ENCODE measurements at places on chromosomes 4 and X.
A peak's percentile ranks its signal among the peaks of the same experiment; 100 is the strongest.

DNA sequence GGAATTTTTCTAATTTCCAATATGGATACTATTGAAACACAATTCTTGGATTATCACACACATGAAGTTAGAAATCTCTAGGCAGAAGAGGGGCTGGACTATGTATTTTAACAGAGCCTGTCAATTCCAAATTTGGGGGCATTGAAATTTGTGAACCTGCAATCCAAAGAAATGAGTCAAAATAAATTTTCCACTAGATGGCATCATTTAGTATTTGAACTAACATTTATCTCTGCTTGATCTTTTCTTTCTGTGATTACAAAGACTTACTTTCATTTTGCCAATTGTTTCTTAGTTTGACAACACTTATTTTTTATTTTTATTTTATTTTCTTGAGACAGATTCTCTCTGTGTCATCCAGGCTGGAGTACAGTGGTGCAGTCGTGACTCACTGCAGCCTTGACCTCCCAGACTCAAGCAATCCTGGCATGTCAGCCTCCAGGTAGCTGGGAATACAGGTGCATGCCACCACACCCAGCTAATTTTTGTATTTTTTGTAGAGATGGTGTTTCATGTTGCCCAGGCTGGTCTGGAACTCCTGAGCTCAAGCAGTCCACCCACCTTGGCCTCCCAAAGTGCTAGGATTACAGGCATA lies 2.7 kb upstream of the PYURF start:
- no peak for DNase-seq

- DNase-seq, result no peak
Observed at GRCh38 chrX:104913348-104913747, 307.1 kb downstream of the TEX13A start.

DNA sequence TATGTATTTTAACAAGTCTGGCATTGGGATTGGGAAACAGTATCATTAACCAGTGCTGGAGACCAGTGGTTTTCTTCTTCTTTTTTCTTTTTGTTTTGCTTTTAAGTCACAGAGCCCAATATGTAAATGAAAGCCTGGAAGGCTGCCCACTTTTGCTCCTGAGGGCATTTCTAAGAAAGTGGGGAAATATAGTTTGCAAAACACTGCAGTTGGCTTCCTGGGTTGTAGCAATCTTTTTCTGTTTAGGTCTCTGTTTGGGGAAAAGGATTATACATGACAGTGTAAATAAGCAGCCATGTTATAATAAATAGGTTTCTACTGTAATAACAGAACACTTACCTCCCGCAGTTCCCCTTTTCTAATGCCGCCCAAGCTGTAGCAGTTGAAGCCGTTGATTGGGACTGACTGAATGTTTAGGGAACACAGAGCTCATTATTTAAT lies 105.5 kb downstream of the TMEM164 start:
- no peak for DNase-seq

- DNase-seq, result no peak
Observed at GRCh38 chr4:40194602-40195161, 2.1 kb upstream of the RHOH start.

- no peak for DNase-seq
Observed at GRCh38 chr4:30437316-30437715, 282.9 kb upstream of the PCDH7 start.

DNA sequence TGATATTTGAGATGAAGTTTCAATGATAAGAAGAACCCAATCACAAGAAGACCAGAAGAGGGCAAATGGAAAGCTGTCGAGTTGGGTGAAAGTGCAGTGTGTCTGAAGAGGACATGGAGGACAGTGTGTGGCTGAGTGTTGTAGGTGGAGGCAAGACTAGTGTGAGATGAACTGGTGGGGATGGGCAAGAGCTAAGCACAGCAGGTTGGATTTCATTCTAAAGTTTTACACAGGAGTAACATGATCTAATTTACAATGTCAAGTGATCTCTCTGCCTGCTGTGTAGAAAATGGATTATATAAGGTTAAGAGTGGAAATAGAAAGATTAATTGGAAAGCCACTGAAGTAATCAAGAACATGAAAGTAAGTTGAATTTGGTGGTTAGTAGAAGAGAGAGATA lies 208.6 kb upstream of the ETNPPL start:
- DNase-seq, result no peak

DNA sequence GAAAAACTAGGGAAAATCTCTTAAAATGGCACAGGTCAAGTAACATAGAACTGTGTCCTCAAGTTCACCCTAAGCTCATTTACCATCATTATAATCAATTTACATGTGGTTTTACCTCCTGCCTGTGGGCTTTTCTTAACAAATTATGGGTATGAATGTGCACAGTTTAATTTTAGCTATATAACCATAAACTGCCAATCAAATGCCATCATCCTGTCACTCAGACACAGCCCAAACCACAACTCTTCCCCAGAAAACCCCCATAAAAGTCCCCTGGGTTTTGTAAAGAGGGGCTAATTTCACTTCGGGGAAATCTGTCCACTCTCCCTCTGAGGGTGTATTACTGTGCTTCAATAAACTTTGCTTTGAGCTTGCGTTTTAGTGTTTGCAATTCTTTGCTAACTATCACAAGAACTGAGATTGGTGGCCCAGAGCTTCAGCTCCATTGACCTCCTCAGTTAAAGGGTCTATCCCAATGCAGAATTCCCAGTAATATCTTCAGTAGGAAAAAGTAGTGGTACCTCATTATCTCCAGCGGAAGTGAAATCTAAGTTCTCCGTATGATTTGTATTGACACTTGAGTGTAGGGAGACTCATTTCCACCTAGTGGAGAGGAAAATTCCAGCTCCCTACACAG lies 394.6 kb downstream of the SPOCK3 start:
- no peak for DNase-seq

DNA sequence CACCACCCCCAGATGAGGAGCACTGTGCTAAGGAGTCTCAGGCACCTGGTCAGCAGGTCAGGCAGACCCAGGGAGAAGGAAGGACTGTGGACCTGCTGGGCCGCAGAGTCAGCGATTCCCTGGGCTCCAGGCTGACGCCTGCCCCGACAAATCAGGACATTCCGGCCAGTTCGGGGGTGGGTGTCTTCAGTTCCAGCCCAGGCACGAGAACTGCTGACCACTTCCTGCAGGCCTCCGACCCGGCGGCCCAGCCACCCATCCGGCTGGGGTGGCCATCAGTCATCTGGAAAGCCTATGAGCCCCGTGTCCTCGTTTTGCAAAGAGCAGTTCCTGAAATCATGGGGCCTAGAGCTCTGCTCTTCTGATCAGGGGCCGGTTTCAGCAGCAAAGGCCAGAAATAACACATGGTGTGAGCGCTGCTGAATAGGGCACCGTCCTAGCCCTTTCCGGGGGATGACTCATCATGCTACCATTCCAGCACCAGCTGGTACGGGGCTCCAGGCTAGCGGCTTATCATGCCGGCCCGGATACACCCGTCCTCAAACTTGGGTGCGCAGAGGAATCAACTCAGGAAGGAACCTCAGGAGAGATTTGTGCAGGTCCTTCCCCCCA lies 7.8 kb upstream of the SH3TC1 start:
- DNase-seq, result no peak

DNA sequence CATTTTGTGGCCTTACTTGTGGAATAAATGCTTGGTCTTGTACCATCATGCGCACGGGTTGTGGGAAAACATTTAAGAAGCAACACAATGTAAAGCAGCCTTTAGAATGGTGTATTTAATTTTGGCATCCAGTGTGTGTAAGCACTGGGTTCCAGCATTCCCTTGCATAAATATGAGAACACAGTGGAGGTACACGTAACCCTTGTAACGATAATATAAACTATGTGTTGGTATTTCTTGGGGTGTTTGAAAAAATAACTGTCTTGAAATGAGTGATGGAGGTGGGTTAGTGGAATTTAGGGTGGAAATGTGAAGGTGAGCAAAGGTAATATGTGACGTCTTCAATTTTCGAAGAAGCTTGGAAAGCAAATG lies 2.1 kb downstream of the DCUN1D4 start:
- no peak for DNase-seq

DNA sequence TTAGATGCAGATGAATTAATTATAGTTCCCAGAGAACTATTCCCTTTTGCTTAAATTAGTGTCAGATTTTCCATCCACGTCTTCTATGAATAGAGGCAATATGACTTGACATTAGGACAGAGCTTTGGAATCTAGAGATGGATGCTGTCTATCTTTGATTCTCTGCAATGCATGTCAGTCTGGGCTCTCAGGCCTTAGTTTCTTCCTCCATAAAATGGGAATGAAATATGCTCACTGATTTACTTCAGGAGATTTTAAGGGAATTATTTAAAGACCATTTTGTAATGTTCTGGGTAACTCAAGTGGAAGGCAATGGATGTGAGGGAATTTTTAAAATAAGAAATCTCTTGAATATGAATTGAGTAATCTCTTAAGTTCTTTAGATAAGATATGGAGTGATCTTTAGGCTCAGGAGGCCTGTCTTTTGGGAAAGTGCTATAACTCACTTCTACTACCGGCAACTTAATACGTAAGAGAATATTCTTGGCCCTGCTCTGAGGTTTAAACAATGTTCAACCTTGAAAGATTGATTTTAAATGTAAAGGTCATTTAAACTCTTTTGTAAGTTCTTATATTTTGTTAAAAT lies 29.0 kb downstream of the MGST2 start:
- DNase-seq, result no peak

- no peak for DNase-seq
Observed at GRCh38 chrX:136048446-136048845, 63.2 kb downstream of the SLC9A6 start.

DNA sequence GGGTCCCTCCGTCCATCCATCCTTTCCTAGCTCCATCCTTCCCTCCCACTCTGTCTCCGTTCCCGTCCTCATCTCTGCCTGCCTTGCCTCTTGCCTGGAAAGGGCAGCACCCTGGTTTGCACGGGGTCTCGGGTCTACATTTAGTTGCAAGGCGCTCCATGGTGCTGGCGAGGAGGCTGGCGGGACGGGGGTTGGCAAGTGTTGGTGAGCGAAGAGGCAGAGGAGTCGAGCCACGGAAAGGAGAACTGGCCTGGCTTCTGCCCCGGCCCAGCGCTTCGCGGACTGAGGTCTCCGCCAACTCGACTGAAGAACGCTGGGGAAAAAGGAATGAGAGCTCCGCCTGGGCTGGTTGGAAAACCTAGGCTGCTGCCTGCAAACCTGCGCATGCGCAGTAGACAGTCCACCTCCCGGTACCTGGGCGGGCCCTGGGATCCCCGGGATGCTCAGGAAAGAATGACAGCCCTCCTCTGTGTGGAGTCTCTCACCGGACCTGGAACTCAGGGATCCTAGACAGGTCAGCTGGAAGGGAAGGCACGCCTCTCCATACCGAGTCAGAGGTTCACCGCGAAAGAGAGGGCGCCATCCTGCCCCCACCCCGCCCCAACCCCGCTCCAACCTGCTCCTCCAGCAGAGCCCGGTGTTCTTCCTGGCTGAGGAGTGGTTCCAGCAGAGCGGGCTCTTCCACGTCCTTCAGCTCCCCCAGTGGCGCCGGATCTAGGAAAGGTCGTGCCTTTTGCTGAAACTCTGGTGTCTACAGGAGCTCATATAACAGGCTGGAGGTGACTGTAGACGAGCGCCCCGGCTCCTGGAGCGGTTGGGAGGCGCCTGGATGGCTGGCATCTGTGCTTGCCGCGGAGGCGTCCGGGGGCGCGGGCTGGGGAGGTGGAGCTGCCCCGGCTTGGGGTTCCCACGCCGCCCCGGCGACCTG lies 6.0 kb downstream of the FRG2 start:
- peak; percentile 47 for DNase-seq

DNA sequence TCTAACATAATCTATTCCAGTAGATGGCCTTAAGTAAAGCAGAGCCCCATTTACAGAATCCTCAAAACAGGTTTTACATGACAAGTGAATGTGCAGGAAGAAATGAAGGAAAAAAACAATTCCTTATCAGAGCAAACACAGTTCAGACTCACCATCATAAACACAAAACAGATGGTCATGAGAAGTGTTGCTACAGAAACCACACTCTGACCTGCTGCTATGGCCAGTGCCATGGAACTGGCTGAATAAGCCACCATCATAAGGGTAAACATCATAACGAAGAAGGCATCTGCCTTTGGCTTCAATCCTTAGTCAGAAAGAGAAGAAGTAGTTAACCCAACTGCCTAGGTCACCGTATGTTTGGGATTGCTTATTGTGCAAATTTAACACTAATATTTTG lies 61.1 kb downstream of the ABCG2 start:
- no peak for DNase-seq

GRCh38 chrX:54358424-54359211 lies 772 bp upstream of the WNK3 start:
- peak; percentile 67 for DNase-seq

DNA sequence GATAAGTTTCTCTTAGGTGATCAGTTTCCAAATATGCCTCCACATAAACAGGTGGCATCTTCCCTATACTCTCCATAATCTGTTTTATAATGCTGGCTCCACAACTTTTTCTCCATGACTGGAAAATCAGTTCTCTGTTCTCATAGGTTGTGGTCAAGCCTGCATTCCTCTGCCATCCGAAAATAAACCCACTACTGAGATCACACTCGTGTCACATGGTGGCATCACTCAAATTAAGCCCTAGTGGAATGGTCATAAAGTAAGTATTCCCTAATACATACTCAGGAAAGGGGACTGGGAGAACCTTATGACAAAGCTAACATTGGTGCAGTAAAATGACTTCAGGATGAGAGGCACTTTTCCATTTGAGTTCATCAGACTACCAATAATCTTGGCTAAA lies 37.6 kb downstream of the MAGED4B start:
- no peak for DNase-seq

GRCh38 chr4:153758688-153759406 lies 977 bp downstream of the RNF175 start:
- DNase-seq, result no peak

DNA sequence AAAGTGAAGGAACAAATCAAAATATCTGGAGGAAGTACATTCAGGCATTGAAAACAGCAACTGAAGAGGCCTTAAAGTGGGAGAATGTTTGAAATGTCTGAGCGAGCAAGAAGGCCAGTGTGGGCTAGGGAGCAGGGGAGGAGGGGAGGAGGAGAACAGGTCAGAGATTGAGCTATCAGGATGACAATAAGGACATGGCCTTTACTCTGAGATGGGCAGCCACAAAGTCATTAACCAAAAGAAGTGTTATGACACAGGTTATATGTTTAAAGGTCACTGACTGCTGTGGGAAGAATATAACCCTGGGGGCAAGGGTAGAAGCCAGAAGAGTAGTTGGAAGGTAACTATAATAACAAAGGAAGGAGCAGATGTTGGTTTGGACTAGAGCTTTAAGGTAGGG lies 315.4 kb downstream of the INPP4B start:
- DNase-seq, result no peak

DNA sequence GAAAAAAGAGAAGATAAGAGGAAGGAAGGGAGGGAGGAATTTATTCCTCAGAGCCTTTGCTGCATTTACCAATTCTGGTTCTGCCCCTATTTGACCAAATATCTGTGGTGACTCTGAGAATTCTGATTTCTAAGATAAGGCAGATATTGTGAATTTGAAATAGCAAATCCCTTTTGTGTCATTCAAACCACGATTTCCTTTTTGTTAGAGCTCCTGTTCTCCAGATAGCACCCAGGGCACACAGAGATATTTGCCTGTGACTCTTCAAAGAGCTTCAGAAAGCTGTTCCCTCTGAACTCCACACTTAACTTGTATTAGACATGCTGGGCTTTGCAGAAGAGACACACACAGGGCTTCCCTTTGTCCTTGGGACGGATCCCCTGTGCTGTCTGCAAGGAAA lies 272.2 kb downstream of the DHRSX start:
- no peak for DNase-seq

All from endothelial cell (in vitro differentiated cells).